Large intestine (tissue), 12 donors: ENCODE measurements at places on chromosomes 7 and 10.

- H3K4me3 ChIP-seq = no peak overlapping the region
- no peak overlapping the region for H3K27ac ChIP-seq
- H3K4me1 ChIP-seq = peaks cover 11% of the 10 kb centered on the region
Measured at GRCh38 chr10:33385015-33385414, 50.5 kb upstream of the NRP1 start.

DNA sequence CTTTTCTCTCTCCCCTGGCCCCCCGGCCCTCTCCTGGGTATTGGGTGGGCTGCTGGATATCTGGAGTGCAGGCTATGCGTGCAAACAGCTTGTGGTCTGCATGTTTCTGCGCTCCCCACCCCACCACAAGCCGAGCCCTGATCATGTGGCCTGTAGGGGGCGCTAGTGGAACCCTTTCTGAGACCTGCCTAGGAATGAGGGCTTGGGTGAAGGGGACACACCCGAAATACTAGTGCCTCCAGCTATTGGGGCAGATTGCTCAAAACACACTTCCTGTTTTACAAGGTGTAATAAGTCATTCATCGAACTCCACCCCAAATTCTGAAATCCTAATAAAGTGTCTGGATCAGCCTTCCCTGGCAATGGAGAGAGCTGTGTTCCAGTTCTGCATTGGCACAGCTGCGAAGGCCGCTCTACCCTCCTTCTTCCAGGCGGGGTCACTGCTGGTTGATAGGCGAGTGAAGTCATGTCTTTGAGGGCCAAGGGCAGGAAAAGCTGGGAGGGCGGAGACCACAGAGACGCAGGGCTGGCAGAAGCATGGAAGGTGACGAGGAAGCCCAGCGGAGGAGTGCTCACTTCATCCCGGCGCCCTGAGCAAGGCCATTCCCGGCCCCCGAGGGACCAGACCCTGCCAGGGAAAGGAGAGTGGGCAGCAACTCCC, 19.8 kb upstream of the PRRT4 start:
- no peak for DNase-seq
- no peaks in the 10 kb centered on the region for H3K27me3 ChIP-seq
- H3K36me3 ChIP-seq = no peaks in the 10 kb centered on the region
- H3K4me3 ChIP-seq = no peak overlapping the region
- H3K27ac ChIP-seq = no peak overlapping the region
- no peaks in the 10 kb centered on the region for H3K4me1 ChIP-seq

DNA sequence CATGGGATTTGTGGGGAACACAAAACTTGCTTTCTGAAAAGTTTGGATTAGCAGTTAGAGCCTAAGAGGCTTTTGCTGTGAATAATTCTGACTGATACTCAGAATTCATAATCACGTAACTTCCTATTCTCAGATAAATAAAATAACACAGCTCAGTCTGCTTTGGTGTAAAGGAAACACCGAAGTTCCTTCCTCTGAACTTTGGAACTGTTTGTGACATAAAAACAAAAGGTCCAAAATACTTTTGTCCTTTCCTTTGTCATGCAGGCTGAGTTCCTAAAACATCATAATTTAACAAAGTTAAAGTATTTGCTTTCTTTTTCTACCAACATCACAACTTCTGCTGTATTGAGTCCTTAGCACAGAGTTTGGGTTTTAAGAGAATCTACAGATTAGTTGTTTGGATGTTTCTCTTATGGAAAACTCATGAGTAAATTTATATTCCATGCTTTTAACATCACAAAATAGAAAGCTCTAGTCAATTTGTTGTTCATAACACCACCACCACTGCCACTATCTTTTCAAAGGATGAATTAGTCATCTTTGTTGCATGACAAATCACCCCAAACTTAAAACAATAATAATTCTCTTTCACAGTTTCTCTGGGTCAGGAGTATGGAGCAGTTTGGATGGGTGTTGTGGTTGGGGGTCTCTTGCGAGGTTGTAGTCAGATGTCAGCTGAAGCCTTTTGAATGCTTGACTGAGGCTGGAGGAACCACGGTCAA, 123.4 kb downstream of the REEP3 start:
- H3K36me3 ChIP-seq = no peaks in the 10 kb centered on the region
- H3K4me3 ChIP-seq = no peak overlapping the region
- no peaks in the 10 kb centered on the region for H3K4me1 ChIP-seq
- H3K27me3 ChIP-seq = no peaks in the 10 kb centered on the region
- no peak overlapping the region for H3K27ac ChIP-seq

DNA sequence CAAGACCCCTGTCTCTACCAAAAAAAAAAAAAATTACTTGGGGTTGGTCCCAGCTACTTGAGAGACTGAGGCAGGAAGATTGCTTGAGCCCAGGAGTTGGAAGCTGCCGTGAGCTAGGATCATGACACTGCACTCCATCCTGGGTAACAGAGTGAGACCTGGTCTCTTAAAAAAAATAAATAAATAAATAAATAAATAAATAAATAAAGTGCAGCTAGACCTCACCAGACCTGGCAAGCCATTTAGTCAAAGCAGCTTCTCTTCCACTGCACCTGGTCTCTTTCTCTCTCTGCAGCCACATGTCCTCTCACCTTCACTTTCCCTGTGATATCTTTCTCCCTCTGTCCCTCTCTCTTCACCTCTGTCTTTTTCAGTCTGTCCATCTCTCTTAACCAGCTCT, 75.2 kb upstream of the CHCHD3 start:
- no peak for DNase-seq
- no peaks in the 10 kb centered on the region for H3K4me1 ChIP-seq
- H3K27ac ChIP-seq = no peak overlapping the region
- H3K27me3 ChIP-seq = no peaks in the 10 kb centered on the region

DNA sequence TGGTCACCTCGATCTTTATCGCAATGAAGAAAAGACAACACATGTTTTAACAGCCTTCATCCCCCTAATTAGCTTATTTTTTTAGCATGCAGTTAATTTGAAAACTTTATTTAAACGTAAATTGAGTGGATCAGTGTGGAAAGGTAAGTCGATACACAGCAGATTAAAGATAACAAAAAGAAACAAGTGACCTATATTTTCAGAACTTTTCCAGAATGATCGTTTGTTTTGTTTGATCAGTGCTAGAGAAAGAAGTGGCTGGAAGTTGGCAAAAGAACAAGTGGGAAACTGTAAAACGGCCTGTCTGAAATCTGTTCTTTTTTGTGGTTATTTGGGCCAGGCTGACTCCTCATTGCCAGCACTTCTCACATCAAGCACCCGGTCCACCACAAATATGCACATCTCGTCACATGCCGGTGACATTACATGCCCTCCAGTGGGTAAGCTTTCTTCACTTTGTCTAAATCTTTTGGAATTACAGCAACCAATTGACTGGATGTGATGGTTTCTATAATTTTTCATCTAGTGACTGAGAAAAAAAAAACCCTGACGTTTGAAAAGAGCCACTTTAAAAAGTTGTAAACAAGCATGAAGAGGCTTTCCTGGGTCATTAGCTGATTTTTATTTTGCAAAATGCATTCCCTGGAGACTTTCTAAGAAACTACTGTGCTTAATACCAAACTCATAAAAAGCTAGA, 33.2 kb downstream of the C7orf33 start:
- H3K4me1 ChIP-seq = no peaks in the 10 kb centered on the region
- no peak for DNase-seq
- H3K36me3 ChIP-seq = no peaks in the 10 kb centered on the region
- no peak overlapping the region for H3K4me3 ChIP-seq
- H3K27ac ChIP-seq = no peak overlapping the region

- H3K27me3 ChIP-seq = no peaks in the 10 kb centered on the region
- no peak overlapping the region for H3K4me3 ChIP-seq
- H3K4me1 ChIP-seq = peaks cover 5% of the 10 kb centered on the region
Measured at GRCh38 chr10:71863203-71863602, 12.2 kb upstream of the PSAP start.

GRCh38 chr7:150790416-150791075, 9.6 kb downstream of the TMEM176B start:
- H3K27ac ChIP-seq = no peak overlapping the region
- no peak overlapping the region for H3K4me3 ChIP-seq

DNA sequence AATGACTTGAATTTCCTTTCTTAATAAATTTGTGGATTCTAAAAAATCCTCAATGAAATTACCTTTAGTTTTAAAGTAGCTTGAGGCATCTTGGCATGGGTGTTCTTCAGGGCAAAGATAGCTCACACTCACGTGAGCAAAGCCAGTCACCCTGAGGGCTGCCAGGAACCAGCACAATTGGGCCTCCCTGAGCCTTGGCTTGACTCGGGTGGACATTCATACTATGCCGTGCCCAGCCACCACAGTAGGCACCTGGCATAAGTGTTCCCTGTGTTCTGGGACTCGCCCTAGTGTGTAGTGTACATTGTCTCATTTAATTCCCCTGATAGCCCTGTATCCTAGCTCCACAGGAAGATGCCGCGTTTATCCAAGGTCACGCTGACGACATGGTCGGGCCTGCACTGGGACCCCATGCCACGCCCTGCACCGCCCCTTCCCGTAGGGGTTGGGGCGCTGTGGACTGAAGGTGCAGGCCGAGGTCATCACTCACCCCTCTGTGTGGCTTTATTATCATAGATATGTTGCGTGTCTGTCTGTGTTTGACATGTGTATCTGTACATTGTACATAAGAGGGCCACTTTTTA, 67.7 kb downstream of the DYNC2I1 start:
- H3K4me1 ChIP-seq = no peaks in the 10 kb centered on the region
- H3K27ac ChIP-seq = no peak overlapping the region
- DNase-seq = no peak
- H3K27me3 ChIP-seq = no peaks in the 10 kb centered on the region
- H3K4me3 ChIP-seq = no peak overlapping the region
- H3K36me3 ChIP-seq = peaks cover 90% of the 10 kb centered on the region

DNA sequence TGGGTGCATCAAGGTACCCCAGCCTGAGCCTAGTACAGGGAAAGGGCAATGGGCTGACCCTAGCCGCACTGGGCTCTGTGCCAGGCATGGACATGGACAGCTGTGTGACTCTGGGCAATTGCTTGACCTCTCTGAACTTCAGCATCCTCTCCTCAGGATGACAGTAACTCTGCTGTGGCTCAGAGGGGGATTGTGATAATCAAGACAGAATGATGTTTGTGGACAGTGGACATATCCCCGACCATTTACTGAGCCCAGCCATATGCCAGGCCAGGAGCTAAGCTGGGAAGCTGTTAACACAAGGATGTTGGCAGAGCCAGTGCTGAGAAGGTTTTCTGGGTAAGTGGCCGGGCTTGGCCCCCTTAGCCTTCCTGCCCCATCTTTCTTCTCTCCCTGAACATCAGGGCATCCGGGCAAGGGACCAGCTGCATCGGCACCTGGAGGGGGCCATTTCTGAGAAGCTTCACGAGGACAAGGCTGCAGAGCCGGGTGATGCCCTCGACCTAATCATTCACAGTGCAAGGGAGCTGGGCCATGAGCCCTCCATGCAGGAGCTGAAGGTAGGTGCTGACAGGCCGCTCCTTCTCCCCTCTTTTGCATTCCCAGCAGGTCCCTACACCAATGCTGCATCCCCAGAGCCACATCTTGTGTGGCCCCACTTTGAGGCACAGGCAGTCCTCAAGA, 3.5 kb downstream of the CYP26C1 start:
- DNase-seq = no peak
- H3K4me1 ChIP-seq = peaks cover 20% of the 10 kb centered on the region
- H3K4me3 ChIP-seq = no peak overlapping the region
- H3K27ac ChIP-seq = no peak overlapping the region

GRCh38 chr10:127441350-127442219, 107.5 kb upstream of the NPS start:
- H3K36me3 ChIP-seq = peaks cover 64% of the 10 kb centered on the region
- H3K27me3 ChIP-seq = no peaks in the 10 kb centered on the region
- H3K27ac ChIP-seq = no peak overlapping the region
- DNase-seq = no peak
- no peak overlapping the region for H3K4me3 ChIP-seq

DNA sequence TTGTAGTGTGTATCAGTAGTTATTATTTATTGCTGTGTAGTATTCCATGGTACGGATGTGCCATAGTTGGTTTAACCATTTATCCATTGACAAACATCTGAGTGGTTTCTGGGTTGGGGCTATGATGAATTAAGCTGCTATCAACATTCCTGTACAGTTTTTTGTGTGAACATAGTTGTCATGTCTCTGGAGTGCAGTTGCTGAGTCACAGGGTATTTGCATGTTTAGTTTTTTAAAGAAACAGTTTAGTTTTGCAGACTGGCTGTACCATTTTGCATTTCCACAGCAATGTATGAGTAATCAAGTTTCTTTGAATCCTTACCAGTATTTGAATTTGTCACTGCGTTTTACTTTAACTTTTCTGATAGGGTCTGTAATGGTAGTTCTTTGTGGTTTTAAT, 516.7 kb upstream of the CELF2 start:
- DNase-seq = no peak
- no peaks in the 10 kb centered on the region for H3K4me1 ChIP-seq
- no peaks in the 10 kb centered on the region for H3K27me3 ChIP-seq
- no peaks in the 10 kb centered on the region for H3K36me3 ChIP-seq

DNA sequence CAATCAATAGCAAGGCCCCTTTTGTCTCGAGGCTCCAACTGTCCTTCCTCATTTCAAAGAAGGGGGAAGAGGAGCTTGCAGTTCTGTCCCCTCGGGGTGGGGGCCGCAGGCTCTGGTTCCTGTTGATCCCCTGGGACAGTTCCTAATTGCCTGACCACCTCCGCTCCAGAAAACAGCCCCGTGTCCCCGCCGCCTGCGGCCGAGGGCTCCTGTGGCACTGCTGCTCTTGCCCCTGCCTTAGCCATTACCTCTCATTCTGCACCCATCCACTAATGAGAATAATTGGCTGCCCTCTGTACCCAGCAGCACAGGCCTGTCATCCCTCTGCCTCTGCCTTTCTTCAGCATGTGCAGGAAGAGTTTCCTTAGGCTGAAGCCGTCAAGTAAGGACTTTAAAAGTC, 668.3 kb upstream of the FOXK1 start:
- no peak overlapping the region for H3K27ac ChIP-seq
- H3K4me3 ChIP-seq = no peak overlapping the region
- peaks cover 2% of the 10 kb centered on the region for H3K36me3 ChIP-seq
- no peak for DNase-seq
- no peaks in the 10 kb centered on the region for H3K4me1 ChIP-seq

- no peak overlapping the region for H3K27ac ChIP-seq
- peaks cover 2% of the 10 kb centered on the region for H3K4me1 ChIP-seq
- no peaks in the 10 kb centered on the region for H3K27me3 ChIP-seq
- no peak overlapping the region for H3K4me3 ChIP-seq
- DNase-seq = no peak
- peaks cover 36% of the 10 kb centered on the region for H3K36me3 ChIP-seq
Measured at GRCh38 chr10:97763947-97764346, 7.9 kb downstream of the SFRP5 start.

DNA sequence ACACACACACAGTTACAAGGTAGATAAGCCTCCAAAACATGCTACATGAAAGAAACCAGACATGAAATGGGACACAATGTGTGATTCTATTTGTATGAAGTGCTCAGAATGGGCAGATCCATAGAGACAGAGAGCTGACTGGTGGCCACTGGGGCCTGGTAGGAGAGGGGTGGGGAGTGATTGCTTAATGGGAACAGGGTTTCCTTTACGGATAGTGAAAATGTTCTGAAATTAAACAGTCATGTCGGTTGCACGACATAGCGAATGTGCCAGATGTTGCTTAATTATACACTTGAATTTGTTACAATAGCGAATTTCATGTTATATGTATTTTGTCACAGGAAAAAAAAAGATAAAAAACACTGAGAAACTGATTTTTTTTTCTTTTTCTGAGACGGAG, 122.3 kb downstream of the SPDYE5 start:
- no peak overlapping the region for H3K4me3 ChIP-seq
- no peaks in the 10 kb centered on the region for H3K4me1 ChIP-seq
- no peak overlapping the region for H3K27ac ChIP-seq
- H3K36me3 ChIP-seq = no peaks in the 10 kb centered on the region
